ENCODE measurements at places on chromosomes 3 and 15.

DNA sequence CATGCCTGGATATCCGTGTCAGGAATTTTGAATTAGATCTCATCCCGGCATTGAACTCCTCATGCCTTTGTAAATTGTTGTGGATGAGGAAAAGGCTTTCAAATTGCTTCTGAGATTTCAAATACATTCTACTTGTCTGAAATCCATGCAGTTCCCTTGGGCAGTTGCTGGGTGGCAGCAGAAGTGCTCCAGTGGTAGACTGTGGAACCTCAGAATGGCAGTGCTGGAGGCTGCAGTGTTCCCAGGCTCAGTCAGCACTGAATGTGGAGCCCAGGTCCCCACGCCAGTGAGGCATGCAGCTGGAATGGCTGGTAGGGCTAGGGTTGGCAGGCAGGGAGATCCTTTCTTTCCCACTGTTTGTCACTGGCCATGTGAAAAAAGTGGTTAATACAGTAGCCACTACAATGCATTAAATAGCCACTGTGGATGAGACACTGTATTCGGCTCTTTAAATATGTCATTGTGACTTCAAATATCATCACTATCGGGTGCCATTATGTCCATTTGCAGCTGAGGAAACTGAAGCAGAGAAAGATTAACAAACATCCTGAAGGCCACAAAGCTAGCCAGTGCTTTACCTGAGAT, 98.6 kb downstream of the TPRG1 start:
- DNase-seq: no peak

DNA sequence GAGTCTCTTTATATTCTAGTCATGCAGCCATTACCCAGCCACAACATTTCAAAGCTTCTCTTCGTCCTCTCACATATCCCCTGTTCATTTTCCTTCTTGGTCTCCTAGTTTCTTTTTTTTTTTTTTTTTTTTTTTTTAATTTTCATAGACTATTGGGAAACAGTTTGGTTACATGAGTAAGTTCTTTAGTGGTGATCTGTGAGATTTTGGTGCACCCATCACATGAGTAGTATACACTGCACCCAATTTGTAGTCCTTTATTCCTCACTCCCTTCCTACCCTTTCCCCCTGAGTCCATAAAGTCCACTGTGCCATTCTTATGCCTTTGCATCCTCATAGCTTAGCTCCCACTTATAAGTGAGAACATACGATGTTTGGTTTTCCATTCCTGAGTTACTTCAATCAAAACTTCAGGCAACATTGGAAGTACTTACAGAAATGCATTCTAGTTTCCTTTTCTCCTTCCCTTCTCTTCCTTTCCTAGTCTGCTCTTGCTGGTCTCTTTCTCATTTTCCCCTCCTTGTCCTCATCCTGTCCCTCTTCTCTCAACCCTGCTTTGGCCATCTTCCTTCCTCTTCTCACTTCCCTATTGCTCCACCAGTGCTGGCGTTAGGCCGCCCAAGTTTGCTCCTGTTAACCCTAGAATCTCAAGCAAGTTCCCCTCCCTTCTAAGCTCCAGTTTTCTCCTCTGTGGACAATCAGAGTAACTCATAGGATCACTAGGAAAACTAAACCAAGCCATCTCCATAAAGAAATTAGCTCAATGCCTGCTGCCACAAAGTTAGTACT, 4.8 kb downstream of the ATP8B4 start:
- no peak for DNase-seq

- no peak for DNase-seq
Observed at GRCh38 chr3:114112696-114113095, 56.2 kb downstream of the QTRT2 start.

- no peak for DNase-seq
Observed at GRCh38 chr3:21634112-21634511, 116.9 kb downstream of the ZNF385D start.

DNA sequence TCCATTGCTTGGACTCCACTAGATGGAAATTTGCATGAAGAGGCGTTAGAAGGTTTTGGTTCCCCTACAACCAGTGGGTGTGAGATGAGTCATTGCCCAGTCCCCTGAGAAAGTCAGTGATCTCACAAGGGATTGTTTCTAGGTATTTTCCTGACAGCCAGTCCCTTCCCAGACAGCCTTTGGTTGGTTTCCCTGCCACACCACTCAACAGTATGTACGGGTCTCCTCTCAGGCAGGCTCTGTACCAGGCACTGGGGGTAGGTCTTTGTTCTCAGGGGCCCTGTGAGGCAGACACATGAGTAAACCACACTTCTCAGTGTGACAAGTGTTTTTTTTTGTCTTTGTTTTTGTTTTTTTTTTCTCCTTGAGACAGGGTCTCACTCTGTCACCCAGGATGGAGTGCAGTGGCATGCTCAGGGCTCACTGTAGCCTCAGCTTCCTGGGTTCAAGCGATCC, 4.0 kb downstream of the LAMP3 start:
- no peak for DNase-seq

GRCh38 chr3:117052395-117052794, 342.8 kb downstream of the TUSC7 start:
- no peak for DNase-seq

GRCh38 chr3:45055032-45055410, 28.9 kb downstream of the CLEC3B start:
- no peak for DNase-seq

DNA sequence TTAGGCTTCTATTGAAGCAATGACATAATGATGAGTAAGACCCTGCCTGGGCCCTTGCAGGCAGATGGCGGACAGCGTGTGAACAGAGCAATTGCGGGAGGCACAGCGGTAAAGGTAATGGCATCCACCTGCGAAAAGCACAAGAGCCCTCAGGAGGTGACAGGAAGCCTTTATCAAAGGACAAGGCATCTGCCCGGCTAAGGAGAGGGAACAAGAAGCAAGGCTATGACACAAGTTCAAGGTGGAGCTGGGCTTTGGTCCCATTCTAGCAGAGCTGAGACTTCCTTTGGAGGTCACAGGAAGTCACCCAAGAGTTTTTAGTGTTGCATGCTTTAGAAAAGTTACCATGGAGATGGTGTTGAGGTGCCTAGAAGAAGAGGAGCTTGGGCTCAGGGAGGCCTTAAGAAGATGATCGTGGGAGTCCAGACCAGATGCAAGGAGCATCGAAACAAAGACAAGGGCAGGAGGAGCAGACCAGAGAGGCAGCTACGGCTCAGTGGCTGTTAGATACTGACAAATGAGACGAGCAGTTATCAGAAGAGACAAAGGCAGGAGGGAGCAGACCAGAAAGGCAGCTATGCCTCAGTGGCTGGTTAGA, 34.5 kb downstream of the OSBPL10 start:
- DNase-seq: no peak

- DNase-seq: no peak
Observed at GRCh38 chr3:101189796-101190195, 130.6 kb downstream of the IMPG2 start.

DNA sequence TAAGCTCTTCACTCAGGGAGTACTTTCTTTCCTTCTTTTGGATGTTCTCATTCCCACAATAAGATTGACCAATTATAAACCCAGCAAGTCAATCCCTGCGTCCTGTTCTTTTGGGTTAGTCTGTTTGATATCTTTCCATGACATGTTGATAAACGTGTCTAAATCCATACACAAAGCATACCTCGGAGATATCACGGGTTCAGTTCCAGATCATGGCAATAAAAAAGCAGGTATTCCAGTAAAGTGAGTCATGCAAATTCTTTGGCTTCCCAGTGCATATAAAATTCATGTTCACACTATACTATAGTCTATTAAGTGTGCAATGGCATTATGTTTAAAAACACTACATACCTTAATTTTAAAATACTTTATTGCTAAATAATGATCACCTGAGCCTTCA, 667.7 kb downstream of the MAGI1 start:
- no peak for DNase-seq

DNA sequence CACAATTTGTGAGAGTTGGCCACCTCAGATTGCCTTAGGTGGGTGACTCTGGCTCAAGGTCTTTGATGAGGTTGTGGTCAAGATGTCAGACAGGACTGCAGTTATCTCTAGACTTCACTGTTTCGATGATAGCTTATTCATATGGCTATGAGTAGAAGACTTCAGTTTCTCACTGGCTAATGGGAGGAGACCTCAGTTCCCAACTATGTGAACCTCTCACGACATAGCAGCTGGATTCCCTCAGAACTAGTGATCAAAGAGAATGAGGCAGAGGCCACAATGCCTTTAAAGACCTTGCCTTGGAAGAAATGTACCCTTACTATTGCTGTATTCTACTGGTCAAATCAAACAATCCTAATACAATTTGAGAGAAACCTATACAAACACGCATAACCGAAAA, 607.5 kb upstream of the ROBO2 start:
- DNase-seq: no peak

DNA sequence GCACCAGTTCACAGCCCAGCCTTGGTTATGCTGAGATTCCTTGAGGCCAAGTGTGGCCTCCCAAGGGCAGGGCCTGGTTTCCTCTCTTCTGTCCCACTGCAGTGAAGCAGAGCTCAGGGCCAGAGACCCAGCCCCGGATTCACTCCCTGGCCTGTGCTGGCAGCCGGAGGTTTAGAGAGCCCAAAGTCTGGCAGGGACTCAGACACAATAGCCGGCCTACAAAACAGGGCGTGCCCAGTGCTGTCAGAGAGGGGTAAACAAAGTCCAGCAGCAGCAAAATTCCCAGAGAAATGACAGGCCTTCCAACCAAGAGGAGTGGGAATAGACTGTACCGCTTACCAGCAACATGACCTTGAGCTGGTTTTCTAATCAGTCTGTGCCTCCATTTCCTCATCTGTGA, 14.0 kb downstream of the VIPR1 start:
- DNase-seq: no peak

DNA sequence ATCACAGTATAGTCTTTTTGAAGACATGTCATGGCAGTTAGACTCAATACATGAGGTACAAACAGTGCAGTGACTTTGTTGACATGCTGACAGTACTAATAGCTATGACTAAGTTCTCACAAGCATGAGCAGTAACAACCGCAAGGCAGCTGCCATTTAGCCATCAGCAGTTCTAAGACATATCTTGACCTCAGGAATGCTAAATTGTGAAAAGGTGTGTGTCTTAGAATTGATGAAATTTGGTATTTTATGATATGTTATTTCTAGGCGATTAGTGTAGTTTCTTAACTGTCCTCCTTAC, 60.7 kb upstream of the FURIN start:
- DNase-seq: no peak

GRCh38 chr3:194281306-194281705, 69.8 kb downstream of the CPN2 start:
- DNase-seq: no peak

- no peak for DNase-seq
Observed at GRCh38 chr3:40382617-40382979, 4.4 kb upstream of the ENTPD3 start.

- no peak for DNase-seq
Observed at GRCh38 chr3:48595526-48596121, 495 bp upstream of the COL7A1 start.

- DNase-seq: no peak
Observed at GRCh38 chr15:22902046-22902445, 63.6 kb downstream of the NIPA2 start.

- DNase-seq: no peak
Observed at GRCh38 chr3:3740061-3740460, 59.2 kb upstream of the LRRN1 start.

DNA sequence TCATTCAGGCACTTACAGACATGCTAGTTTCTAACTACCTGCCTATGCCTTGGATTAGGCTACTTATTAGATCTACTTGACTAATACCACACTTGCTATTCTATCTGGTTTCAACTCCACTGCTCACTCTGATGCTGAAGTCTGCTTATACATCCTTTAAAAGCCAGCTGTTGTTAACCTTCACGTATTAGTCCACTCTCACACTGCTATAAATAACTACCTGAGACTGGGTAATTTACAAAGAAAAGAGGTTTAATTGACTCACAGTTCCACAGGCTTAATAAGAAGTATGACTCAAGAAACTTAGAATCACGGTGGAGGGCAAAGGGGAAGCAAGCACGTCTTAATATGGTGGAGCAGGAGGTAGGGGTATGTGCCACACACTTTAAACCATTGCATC, 47.7 kb upstream of the ANKRD28 start:
- DNase-seq: no peak

DNA sequence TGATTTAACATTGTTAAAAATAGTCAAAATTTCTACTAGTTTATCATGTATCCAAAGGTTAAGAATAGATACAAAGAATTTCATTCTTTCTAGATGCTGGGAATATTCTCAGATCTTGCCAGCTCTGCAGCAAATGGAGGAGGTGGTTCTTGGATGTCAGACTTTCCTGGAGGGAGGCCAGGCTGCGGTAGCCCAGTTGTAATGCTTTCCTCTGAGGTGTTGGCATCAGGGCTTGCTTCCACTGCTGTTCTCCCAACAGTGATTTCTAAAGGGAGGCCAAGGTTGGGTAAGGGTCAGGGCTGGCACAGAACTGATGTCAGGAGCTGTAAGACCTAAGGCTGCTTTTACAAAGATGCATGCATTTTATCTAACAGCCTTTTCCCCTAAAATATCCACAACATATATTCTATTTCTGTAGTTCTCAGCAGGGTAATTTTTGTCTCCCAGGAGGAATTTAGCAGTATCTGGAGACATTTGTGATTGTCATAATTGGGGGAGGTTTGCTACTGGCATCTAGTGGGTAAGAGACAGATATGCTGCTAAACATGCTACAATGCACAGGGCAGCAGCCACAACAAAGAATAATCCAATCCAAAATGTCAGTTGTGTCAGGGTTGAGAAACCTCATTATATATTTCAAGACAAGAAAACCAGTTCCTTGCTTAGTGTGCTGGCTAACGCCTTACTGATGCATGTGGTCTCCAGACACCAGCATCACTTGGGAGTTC, 42.0 kb upstream of the SPTSSB start:
- no peak for DNase-seq

- DNase-seq: no peak
Observed at GRCh38 chr3:52703341-52703740, 2.2 kb downstream of the GLT8D1 start.

- DNase-seq: no peak
Observed at GRCh38 chr15:44328135-44328534, 39.6 kb downstream of the GOLM2 start.

DNA sequence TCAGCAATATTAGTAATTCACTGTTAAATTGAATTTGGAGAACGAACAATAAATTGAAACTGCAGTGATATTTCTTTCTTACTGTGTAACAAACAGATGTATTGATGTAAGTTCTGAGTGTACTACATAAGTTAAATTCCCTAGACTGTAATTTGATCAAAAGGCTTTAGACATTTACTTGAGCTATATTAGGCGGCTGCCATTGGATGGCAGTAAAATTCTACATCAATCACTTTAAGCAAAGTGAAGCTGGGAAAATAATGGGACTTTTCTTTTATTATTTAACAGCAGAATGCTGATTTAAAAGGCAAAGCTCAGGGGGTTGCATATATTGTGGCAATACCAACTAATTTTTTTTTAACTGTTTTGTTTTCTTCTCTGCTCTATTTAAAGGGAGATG, 212.6 kb upstream of the PLSCR5 start:
- no peak for DNase-seq

DNA sequence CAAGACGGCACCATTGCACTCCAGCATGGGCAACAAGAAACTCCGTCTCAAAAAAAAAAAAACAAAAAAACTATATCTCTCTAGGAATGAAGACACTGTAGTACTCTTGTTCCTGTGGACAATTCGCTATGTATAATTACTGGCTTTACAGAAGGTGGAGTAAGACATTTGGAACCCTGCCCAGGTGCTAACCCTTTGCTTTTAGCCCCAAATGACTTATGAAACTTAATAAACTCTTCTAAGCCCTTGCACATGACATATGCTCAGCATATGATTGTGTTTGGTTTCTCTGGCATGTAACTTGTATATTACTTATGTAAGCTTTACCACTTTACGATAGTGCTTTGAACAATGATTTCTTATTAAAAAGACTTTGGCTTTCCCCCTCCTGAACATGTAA, 27.3 kb upstream of the PRTG start:
- no peak for DNase-seq

- DNase-seq: no peak
Observed at GRCh38 chr3:193831495-193832455, 238.8 kb downstream of the OPA1 start.

Data from activated CD4-positive, CD25-positive, alpha-beta regulatory T cell treated with anti-CD3 and anti-CD28 coated beads, Interleukin-2, amount 50 U/mL, for 72 hours (primary cell).